Pericardium fibroblast (primary cell): ENCODE measurements at places on chromosomes 4 and X. TPM values are rescaled to one million over a fixed set of nuclear protein-coding genes. Genes with fewer than 3 reads are reported as not detected.

AVPR2 gene
- 0.12 TPM in 1 of 2 replicates, not detected in the other for total RNA-seq

ADAMTS3 gene
- 3.0 and 4.4 TPM in 2 replicates for total RNA-seq

NMU gene
- not detected in 2 replicates for total RNA-seq

SMS gene
- 61.1 and 82.7 TPM in 2 replicates for total RNA-seq

TLR10 gene
- not detected in 2 replicates for total RNA-seq

SPOCK3 gene
- 0.82 TPM in 1 of 2 replicates, not detected in the other for total RNA-seq

NIPAL1 gene
- total RNA-seq, result under 0.01 TPM in 1 of 2 replicates, not detected in the other

SAGE1 gene
- not detected in 2 replicates for total RNA-seq

THAP9 gene
- total RNA-seq, result 1.6 and 3.2 TPM in 2 replicates

FAM236D gene
- total RNA-seq, result not detected in 2 replicates

KIF4A gene
- total RNA-seq, result 0.35 and 1.5 TPM in 2 replicates

C4orf46 gene
- total RNA-seq, result 9.4 and 10.5 TPM in 2 replicates

ADH5 gene
- total RNA-seq, result 206 and 246 TPM in 2 replicates

UVSSA gene
- total RNA-seq, result 3.3 and 4.3 TPM in 2 replicates

MMAA gene
- 2.7 and 6.2 TPM in 2 replicates for total RNA-seq

MAPK10 gene
- 3.2 and 6.9 TPM in 2 replicates for total RNA-seq

KDR gene
- total RNA-seq, result 19.8 and 21.7 TPM in 2 replicates

ZNF630 gene
- 0.26 and 0.58 TPM in 2 replicates for total RNA-seq

CAPN6 gene
- not detected in 2 replicates for total RNA-seq

LEF1 gene
- total RNA-seq, result 0.93 TPM in 1 of 2 replicates, not detected in the other

BEX4 gene
- total RNA-seq, result 6.4 and 21.0 TPM in 2 replicates

BEX5 gene
- not detected in 2 replicates for total RNA-seq

VSIG4 gene
- not detected in 2 replicates for total RNA-seq

IGSF1 gene
- total RNA-seq, result not detected in 2 replicates

MAGEE2 gene
- not detected in 2 replicates for total RNA-seq

MCTS1 gene
- total RNA-seq, result 37.0 and 39.7 TPM in 2 replicates

IGFBP7 gene
- 575 and 1,624 TPM in 2 replicates for total RNA-seq

CT55 gene
- not detected in 2 replicates for total RNA-seq

PAGE2B gene
- total RNA-seq, result not detected in 2 replicates

TENM3 gene
- 9.1 and 47.3 TPM in 2 replicates for total RNA-seq

ZAR1 gene
- total RNA-seq, result 2.0 TPM in 1 of 2 replicates, not detected in the other

TCEAL6 gene
- total RNA-seq, result not detected in 2 replicates

SSX2 gene
- total RNA-seq, result not detected in 2 replicates

SPANXA2 gene
- total RNA-seq, result not detected in 2 replicates

RHOXF2 gene
- not detected in 2 replicates for total RNA-seq

SPON2 gene
- total RNA-seq, result 570 and 577 TPM in 2 replicates

COL4A6 gene
- 1.3 and 3.5 TPM in 2 replicates for total RNA-seq

GPRASP1 gene
- total RNA-seq, result 0.58 and 0.85 TPM in 2 replicates

PABPC1L2B gene
- not detected in 2 replicates for total RNA-seq

SFRP2 gene
- 1.4 and 11.3 TPM in 2 replicates for total RNA-seq

ZGRF1 gene
- total RNA-seq, result 0.34 and 2.6 TPM in 2 replicates

TRAM1L1 gene
- total RNA-seq, result 0.94 and 1.6 TPM in 2 replicates
